A673 (cell line): ENCODE measurements at places on chromosomes 1 and 21.

DNA sequence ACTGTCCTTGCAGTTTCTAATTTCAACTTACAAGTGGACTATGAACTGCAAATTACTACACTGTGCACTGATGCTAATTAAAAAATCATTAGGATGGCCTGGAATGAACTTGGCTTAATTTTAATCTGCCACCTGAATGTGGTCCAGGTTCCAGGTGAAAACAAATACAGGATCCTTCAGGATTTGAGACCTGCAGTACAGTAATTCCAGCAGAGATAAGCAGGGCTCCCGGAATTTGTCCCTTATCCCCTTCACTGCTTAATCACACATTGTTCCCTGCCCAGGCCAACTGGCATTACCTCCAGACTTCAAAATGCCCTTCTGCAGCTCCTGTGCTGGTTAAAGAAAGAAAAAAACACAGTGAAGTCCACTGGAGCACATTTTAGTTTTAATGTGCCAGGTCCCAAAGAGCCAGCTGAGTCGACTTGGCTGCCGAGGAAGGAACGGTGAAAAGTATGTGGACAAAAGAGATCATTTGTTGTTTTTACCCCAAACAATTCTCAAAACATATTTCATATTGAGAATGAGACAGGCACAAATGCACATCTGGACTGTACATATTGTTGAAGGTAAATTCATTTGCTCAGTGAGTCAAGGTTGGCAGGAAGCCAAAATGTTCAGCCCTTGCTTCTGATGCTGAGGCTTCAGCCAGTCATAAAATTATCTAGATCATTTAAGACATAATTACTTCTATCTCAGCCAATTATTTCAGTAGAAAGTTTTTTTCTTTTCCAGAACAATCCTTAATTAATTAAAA, 28.3 kb downstream of the DEGS1 start:
- DNase-seq = peak; percentile 35

- peak; percentile 19 for DNase-seq
Observed at GRCh38 chr1:67144696-67145095, 9.9 kb upstream of the C1orf141 start.

DNA sequence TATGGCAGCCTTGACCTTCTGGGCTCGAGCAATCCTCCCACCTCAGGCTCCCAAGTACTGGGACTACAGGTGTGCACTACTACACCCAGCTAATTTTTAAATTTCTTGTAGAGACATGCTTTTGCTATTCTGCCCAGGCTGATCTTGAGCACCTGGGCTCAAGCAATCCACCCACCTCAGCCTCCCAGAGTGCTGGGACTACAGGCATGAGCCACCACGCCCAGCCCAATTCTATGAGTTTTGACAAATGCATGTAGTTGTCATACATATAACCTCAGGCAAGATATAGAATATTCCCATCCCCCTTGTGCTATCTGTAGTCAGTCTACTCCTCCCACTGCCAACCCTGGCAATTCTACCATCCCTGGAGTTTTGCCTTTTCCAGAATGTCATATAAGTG, 38.7 kb upstream of the TTC22 start:
- no peak for DNase-seq

DNA sequence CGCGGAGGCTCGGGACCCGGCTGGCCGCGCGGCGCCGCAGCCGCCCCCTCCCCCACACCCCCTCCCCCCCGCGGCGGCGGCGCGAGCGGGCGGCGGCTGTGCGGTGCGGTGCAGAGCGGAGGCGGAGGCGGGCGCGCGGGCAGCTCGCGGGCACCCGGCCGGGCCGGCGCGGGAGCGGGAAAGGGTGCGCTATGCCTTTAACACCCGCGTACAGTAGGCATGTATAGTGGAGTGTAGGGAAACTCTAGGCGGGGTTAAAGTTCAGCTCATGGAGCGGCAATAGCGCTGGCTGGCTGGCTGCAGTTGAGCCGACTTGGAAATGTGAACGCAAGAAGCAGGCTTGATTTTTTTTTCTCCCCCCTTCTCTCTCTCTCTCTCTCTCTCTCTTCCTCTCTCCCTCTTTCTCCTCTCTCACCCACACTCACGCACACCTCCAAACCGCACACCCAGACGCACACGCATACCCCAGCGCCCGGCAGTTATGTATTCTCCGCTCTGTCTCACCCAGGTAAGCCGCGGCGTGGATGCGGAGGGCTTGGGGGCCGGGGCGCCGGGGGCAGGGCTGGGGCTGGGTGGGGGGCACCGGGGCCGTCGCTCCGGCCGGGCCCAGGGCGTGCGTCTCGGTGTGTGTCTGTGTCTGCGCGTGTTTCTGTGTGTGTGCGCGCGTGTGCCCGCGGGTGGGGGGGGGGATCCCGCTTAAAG, at the start of gene NFIA:
Gene NFIA, plus strand, starts transcription at position 251 of the 702 bp plus-strand sequence.
- DNase-seq = peak; percentile 87

DNA sequence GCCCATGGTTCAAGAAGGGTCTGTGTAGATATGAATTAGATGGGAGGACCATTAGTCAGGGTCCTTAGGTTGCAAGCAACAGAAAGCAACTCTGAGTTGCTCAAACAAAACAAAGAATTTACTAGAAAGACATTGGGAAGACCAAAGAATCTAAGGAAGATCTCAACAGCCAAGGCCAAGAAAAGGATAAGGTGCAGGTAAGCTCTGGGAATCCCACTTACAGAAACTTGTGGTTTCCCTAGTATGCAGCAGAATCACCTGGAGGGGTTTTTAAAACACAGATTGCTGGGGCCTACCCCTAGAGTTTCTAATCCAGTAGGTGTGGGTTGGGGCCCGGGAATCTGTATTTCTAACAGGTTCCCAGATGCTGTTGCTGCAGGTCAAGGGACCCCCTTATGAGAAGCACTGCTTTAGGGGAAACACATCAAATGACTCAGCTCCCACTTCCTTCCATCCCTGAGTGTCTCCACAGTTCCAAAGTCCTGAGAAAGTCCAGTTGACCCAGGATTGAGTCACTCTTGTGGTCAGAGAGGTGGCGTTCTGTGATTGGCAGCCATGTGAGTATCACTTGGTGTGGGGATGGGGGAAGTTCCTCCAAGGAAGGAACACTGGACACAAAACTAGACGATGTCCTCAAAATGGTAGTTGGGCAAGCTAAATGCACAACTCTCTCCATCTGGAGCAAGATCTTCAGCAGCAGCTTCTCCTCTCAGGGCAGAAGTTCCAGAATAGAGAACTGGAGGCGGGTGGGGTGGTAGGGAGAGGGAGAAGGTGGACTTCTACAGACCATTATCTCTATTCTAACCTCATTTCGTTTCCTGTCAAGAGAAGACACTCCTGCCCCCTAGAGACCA, 24.2 kb upstream of the EYA3 start:
- peak; percentile 35 for DNase-seq
